Activated gamma-delta T cell treated with Interleukin-2 at 50 U/mL for 16 hours (primary cell): ENCODE measurements at places on chromosomes 2 and 18.

DNA sequence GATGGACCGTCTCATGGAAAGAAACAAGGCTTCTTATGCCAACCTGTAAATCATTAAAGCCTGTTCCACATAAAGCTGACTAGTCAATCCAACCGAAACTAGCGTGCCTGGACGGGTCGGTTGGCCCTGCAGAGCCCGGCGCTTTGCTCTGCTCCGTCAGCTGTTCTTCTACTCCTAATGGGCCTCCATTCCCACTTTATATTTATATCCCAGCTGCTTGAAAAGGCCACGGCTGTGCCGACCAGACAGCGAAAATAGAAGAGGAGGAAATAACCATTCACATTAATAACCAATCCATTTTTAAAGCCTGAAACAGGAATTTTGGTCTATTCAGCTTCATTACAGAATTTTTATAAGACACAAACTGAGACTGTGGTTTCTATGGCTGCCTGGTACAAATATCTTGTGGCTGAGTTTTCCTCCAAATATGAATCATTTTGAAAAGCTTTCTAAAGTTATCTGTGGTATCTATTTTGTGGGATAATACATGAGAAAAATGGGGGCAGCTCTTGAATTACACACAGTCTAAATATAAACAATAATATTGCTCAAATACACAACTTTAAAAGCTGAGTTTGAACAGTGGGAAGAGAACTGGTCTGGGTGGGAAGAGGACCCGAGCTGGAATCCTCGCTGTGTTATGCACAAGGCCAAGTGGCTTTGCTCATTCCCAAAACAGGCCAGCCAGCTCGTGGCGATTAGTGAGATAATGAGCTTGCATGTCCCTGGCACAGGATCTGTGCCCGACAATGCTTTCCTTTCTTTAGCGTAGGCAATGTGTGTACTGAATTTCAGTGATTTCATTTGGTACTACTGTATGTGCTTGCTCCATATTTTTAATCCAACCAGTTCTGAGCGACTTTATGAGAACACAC lies 10.5 kb upstream of the FAM124B start:
- DNase-seq, result no peak

DNA sequence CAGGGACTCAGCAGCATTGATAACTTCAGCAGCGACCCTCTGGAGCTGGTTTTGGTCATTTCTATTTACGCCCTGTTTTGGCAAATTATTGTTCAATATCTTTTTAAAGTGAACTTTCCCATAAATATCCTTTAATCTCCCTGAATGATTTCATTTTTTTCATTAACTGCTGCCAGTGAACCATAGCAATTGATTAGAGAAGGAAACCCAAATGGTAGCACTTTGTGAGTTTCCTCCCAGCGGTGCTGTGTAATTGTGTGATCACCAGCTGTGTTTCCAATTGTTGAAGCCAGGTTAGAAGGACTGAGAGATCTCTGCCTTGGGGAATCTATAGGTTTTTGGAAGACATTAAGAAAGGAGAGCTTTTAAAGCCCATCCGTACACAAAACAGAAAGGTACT lies 16.3 kb downstream of the MAP3K20 start:
- no peak for DNase-seq

- DNase-seq, result no peak
These were observed 241.6 kb downstream of the RPIA start for GRCh38 chr2:88933091-88933490.

DNA sequence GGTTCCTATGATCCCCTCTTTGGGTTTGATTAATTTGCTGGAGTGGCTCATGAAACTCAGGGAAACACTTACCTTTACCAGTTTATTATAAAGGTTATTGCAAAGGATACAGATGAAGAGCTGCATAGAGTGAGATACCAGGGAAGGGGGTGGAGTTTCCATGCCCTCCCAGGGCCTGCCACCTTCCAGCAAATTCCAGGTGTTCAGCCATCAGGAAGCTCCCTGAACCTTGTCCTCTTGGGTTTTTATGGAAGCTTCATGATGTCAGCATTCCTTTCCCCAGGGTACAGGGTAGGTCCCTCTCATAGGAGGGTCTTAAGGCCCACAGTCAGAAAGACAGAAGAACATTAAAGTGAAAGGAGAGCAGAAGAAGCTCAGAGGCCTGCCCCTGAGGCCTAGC lies 123.9 kb upstream of the DCC start:
- no peak for DNase-seq

GRCh38 chr2:216711348-216711747 lies 16.0 kb upstream of the IGFBP5 start:
- DNase-seq, result no peak

DNA sequence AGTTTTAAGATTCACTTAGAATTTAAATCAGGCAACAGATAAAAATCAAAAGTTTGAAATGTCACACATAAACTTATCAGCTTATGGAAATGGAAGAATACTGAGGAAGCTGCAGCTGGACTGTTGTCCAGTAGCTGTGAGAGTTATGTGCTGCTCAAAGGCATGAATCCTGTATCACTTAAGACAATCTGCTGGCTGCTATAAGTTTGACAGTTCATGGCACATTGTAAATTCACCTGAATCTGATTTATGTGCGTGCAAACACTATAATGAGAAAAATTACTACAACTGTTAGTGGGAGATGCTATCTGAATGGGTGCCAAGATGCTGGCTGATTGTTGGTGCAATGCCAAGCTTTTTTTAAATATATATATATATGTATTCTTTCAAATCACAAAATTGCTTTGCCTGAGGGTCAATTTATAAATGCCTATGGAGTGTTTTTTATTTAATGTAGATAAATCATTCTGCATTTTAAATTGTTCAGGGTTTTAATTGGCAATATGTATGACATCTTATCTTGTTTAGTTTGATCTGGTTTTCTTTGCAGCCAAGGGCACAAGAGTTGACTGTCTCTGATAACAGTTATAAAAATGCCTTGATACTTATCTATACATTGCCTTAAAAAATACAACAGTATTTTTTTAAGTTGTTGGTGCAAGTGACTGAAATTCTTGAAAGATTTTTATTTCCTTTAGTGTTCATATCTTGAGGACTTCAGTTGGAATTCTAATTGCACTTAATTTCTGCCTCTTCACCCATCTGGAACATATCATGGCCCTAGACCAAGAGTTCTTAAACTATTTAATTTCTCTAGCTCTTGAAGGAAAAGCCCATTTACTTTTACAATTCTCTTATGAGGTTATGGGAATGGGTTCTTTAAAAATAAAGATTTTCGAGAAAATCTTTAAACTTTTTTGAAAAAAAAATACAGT lies 48.7 kb downstream of the CAVIN2 start:
- DNase-seq, result no peak

DNA sequence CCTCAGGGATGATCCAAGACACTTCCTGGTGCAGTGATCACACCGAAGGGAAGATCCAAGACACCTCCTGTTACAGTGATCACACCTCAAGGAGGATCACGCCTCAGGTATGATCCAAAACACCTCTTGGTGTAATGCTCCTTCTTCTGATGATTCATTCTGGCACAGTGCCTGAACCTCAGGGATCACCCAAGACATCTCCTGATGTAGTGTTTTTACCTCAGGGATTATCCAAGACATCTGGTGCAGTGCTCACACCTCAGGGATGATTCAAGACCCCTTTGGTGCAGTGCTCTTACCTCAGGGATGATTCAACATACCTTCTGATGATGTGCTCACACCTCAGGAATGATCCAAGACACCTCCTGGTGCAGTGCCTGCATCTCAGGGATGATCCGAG lies 124.4 kb downstream of the ASB1 start:
- DNase-seq, result no peak

- no peak for DNase-seq
These were observed 129.0 kb upstream of the ZEB2 start for GRCh38 chr2:144648837-144649465.

GRCh38 chr2:68385220-68385906 lies 20.3 kb downstream of the PLEK start:
- peak; percentile 33 for DNase-seq

- no peak for DNase-seq
These were observed 55.9 kb downstream of the TRPM8 start for GRCh38 chr2:233972941-233973575.

- no peak for DNase-seq
These were observed 186.3 kb downstream of the HAUS1 start for GRCh38 chr18:46290440-46291020.

DNA sequence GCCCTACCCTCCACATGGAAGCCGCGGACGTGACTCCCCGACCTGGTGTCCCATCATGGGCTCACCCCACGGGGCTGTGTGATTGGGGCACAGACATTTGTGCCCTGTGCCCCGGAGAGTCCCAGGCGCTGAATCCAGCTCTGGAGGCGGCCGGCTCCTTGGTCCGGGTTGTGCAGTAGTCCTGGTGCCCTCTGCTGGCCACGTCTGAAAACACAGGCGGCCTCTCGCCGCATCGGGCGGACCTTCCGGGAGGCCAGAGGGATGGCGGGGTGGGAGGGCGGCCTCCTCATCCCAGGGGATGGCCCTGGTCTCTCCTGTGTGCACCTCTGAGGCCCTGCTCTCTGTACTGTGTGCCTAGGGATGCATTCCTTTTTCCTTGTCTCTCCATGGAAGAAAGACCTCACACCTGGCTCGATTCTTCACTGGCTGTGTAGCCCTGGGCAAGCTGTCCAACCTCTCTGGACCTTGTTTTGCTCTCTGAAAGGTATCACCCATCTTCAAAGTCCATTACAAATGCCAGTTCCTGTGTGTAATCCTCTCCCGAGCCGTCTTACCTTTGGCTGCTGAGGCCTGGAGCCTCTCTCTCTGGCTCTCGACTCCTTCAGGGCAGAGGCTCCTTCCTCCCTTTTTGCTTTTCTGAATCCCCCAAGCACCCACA lies 27.6 kb downstream of the CELF4 start:
- DNase-seq, result peak; percentile 6

GRCh38 chr2:154696369-154696768 lies 2.1 kb upstream of the KCNJ3 start:
- no peak for DNase-seq

- DNase-seq, result no peak
These were observed 194.6 kb downstream of the GPD2 start for GRCh38 chr2:156630579-156631337.
